COR-L47 (cell line): ENCODE measurements at places on chromosomes 2 and 18.

GRCh38 chr2:214156971-214157370, 253.9 kb upstream of the VWC2L start:
- DNase-seq: no peak

DNA sequence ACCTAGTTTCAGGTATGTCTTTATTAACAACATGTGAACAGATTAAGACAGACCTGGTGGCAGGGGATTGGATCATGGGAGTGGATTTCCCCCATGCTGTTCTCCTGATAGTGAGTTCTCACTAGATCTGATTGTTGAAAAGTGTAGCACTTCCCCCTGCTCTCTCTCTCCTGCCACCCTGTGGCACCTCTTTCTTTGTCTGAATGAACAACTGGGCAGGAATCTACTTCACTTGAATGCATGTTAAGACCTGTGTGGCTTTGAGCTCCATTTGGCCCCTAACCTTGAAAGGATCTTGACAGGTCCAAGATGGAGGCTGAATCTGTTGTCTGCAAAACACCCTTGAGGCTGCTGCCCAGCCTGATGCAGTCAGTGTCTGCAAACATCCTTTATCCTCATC, 194.4 kb downstream of the RNF144A start:
- DNase-seq: no peak

DNA sequence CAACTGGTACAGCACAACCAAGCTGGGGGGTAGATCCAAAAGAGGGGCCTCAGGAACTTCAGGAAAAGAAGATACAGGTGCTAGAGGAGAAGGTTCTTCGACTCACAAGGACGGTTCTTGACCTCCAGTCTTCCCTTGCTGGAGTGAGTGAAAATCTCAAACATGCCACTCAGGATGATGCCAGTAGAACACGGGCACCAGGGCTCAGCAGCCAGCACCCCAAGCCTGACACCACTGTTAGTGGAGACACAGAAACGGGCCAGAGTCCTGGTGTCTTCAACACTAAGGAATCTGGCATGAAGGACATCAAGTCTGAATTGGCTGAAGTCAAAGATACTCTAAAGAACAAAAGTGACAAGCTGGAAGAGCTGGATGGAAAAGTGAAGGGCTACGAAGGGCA, 43.8 kb downstream of the EMILIN2 start:
- no peak for DNase-seq

DNA sequence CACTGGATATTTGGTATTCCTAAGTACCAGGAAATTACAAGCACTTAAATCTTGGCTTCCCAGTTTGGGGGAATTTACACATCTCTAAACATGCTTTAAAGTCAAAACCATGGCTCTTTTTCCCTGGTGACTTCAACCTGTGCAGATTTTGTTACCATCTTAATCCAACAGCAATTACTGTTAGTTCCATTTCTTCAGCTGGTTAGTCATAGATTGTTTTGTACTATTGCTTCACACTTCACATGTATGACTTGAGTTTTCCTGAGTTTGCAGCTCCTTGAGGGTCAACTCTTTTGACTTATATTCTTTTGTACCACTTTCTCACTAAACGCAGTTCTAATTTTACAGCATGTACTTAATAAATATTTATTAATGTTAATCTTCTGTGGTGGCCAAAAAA, 203.4 kb upstream of the RND3 start:
- no peak for DNase-seq

- DNase-seq: no peak
These were observed 31.0 kb downstream of the RBM43 start for GRCh38 chr2:151230627-151231140.
